ENCODE measurements at places on chromosomes 7 and 10.

- no peak for DNase-seq
Observed at GRCh38 chr7:111540199-111540815, 22.0 kb downstream of the IMMP2L start.

GRCh38 chr7:46244757-46245156 lies 323.7 kb upstream of the IGFBP3 start:
- DNase-seq: peak; percentile 63

DNA sequence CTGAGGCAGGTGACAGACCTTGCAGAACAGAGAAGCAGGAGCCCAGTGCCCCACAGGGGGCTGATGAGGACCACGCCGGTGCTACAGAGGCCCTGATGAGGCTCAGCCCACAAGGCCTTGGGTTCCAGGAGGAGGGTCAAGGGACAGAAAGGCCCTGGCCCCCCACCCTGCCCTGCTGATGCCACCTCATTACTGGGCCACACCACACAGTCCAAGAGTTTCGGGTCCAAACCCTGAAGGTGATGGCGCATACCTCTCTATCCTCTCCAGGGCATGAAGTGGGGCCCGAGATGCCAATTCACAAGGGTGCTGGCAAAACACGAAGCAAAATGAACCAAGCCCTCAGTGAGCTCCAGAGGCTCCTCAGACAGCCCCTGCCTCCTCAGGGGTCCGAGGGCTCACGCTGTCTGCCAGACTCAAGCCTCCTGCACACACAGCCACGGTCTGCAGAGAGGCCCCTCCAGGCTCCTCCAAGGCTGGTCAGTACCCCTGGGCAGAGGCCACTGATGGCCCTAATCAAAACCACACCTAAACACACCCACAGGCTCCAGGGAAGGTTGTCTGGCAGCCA lies 32.3 kb downstream of the RASGEF1A start:
- no peak for DNase-seq

DNA sequence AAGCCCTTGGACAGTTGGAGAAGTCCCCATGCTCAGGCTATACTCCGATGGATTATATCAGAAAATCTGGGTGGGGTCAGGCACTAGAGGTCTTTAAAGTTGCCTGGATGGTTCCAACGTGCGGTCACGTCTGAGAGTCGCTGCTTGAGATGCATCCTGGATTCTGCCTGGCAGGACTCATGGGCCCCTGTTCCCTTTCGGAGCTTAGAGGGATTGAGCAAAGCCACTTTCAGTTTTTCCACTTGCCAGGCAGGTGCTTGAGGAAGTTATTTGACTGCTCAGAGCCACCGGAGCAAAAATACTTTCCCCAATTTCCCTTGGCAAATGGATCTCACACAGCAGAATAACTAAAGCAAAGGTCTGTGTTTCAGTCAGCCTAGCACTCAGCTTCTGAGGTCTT lies 129.1 kb downstream of the GALNT17 start:
- no peak for DNase-seq

DNA sequence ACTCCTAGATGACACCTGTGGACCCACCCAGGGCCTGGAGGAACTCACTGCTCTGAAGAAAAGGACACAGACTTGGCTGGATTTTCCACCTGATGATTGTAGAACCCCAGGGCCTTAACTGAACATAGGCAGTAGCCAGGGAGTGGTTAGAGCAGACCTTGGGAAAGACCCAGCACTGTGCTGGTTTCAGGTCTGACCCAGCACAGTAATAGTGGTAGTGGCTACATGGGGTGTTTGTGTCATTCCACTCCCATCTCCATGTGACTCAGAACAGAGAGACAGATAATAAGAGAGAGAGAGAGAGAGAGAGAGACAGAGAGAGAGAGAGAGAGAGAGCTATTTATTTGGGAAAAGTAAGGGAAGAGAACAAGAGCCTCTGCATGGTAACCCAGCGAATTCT lies 239.1 kb upstream of the MEOX2 start:
- no peak for DNase-seq

- no peak for DNase-seq
Observed at GRCh38 chr10:86556532-86556931, 34.9 kb upstream of the WAPL start.

- no peak for DNase-seq
Observed at GRCh38 chr7:151951672-151952338, 4.4 kb upstream of the GALNTL5 start.

GRCh38 chr10:126500866-126501265 lies 112.6 kb upstream of the ADAM12 start:
- peak; percentile 69 for DNase-seq

GRCh38 chr10:55813451-55814170 lies 547.4 kb downstream of the ZWINT start:
- no peak for DNase-seq

DNA sequence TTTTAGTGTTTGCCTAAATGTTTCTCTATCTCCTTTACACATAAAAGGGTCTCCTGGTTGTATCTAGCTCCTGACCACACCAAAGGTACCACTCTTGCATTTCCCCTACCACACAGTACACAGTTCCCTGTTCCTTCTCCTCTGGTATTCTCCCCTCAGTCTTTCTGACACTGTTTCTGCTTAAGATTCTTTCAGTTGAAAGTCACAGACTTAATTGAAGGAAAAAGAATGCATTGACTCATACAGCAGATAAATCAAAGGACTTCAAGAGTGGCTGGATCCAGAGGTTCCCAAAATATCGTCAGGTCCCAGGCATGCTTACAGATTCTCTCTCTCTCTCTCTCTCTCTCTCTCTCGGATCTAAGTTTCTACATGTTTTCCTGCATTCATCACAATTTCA lies 185.6 kb upstream of the LRGUK start:
- peak; percentile 68 for DNase-seq

DNA sequence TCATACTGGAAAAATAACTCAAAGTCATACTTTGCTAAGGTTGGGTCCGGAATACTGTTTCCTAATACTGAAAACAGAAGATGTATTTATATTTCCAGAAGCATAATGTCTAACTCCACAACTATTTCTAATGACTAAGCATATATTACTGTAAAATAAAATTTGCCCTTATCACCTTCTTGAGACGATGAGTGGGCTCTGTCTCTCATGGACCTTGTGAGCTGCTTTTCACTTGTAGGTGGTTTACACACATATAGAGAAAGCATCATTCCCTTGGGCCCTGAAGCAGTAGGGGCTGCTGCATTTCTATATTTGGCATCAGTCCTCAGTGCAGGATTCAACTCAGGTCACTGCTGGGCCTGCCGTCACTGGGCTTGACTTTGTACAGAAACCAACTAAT lies 10.7 kb upstream of the FAM13C start:
- peak; percentile 12 for DNase-seq

GRCh38 chr10:16724509-16724908 lies 92.7 kb downstream of the RSU1 start:
- no peak for DNase-seq

DNA sequence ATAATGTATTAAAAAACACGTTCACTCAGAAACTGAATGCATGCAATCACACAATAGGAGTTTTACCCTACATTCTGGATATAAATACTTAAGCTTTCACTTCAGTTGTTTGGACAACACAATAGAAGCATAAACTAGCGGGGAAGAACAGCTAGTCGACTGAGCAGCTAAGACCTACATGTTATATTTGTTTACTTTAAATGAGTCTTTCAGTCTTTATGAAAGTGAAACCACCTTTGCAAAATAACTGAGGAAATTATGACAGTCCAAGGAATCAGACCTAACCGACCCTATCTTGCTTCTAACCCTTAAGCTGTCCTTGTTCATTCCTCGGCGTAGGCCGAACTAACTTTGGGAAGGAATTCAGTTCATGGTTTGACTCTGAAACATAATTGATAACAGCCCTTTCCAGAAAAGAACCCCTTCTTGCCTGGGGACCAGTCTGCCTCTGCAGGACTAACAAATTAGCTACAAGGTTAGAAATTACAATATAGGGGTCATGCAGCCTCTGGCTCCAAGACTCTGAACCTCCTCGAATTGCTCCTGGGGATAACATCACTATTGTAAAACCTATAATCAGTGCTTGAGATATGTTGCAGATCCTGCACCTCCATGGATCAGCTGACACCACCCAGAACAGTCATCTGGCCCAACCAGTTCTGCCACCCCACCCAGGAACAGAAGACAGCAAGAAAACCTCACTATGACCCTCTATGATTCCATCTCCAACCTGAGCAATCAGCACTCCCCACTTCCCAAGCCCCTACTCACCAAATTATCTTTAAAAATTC lies 185.1 kb upstream of the KLF6 start:
- no peak for DNase-seq

GRCh38 chr10:86186633-86187032 lies 180.0 kb downstream of the GRID1 start:
- DNase-seq: no peak

GRCh38 chr7:121562259-121562658 lies 166.2 kb upstream of the FAM3C start:
- peak; percentile 82 for DNase-seq

GRCh38 chr10:78514459-78514858 lies 480.8 kb downstream of the RPS24 start:
- no peak for DNase-seq

GRCh38 chr10:130416334-130417150 lies 280.4 kb downstream of the GLRX3 start:
- DNase-seq: no peak

GRCh38 chr7:156117542-156118247 lies 305.4 kb upstream of the SHH start:
- no peak for DNase-seq

- DNase-seq: no peak
Observed at GRCh38 chr7:156034397-156034796, 222.1 kb upstream of the SHH start.

- no peak for DNase-seq
Observed at GRCh38 chr7:33422825-33423645, 293.7 kb downstream of the BBS9 start.

DNA sequence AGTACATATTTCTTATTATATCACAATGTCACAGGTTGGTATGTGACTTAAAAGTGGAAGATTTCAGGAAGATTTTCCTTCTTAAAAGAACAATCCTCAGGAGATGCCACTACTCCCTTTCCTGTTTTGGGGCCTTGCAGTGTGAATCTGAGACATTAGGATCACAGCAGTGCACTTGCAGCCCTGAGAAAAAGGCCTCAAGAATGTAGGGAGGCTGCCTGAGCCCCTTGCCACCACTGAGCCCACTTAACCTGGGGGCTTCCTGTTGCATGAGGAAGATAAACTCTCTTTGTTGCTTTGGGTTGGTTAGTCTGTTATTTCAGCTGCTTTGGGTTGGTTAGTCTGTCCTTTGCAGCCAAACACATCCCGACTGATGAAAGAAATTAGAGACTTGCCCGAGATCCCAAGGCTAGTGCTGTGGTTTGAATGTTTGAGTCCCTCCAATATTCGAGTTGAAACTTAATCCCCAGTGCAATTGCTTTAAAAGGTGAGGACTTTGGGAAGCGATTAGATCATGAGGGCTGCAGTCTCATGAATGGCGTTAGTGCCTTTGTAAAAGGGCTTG lies 151.3 kb upstream of the SP4 start:
- DNase-seq: no peak

DNA sequence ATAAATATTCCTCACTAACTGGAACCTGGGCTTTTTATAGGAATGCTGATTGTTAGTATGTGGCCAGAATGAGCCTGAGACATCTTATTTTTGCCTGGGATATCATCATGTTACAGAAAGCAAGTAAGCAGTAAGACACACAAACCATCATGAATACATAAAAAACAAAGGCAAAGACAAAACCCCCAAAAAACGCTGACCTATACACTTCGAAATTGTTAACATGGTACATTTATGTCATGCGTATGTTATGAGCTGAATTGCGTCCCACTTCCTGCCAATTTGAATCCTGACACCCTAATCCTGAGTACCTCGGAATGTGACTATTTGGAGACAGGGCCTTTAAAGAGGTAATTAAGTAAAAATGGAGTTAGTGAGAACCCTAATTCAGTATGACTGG lies 12.3 kb upstream of the NRF1 start:
- no peak for DNase-seq

DNA sequence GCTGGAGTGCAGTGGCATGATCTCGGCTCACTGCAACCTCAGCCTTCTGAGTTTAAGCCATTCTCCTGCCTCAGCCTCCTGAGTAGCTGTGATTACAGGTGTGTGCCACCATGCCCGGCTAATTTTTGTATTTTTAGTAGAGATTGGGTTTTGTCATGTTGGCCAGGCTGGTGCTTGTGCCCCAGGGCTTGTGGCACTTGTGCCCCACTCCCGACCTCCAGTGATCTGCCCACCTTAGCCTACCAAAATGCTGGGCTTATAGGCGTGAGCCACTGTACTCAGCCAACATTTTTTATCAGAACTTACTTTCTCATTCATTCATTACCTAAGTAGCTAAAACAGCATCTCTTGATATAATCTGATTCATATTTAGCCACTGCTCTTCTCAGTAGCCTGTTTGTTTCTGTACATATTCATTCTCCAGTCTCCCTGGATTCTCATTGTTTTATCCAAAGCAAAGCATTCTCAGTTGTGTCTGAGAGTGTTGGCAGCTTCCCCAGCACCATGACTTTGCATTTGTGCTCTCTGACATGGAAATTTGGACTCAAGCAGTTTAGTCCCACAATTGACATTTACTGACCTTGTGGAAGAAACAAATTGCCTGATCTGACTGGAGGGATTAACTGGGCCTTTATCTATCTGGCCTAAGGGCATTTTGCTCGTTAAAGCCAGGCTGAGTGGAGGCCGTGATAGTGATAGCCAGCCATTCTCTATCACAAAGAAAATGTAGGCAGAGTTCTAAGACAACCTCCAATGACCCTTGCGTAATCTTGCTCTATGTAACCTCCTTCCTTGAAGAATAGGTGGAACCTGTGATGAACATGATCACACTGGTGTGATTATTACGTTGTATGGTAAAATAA lies 44.9 kb downstream of the AKR1B15 start:
- peak; percentile 91 for DNase-seq

- no peak for DNase-seq
Observed at GRCh38 chr7:7667187-7667586, 26.6 kb downstream of the UMAD1 start.

Measured in fibroblast of skin of scalp (primary cell).